ENCODE measurements at places on chromosomes 5 and 9.
A peak's percentile ranks its signal among the peaks of the same experiment; 100 is the strongest.

DNA sequence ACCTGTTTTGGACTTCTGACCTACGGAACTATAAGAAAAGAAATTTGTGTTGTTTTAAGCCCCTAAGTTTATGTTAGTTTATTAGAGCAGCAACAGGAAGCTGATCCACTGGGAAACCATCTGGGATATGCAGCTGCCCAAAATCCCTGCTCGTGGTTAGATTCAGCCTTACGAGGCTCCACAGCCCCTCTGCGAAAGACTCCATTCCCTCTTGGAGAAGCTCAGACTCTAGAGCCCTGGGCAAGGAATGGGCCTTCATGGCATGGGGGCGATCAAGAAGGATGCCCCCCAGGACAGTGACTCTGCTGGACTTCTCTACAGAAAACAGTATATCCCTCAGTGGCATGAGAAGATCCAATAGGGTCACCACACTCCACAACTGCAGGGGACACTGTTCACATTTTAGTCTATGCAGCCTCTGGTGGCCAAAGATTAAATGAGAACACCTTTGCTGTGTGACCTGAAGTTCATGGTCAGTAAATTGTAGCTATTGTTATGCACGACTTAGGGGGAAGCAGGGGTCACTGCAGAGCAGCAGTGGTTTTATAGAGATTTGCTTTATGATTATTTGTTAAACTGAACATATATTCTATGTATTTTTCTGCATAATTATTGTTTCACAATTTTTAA lies 21.1 kb downstream of the IRF1 start:
- no peak for DNase-seq
- no peak overlapping the region for H3K4me3 ChIP-seq
- H3K4me1 ChIP-seq, result peaks cover 21% of the 10 kb centered on the region

DNA sequence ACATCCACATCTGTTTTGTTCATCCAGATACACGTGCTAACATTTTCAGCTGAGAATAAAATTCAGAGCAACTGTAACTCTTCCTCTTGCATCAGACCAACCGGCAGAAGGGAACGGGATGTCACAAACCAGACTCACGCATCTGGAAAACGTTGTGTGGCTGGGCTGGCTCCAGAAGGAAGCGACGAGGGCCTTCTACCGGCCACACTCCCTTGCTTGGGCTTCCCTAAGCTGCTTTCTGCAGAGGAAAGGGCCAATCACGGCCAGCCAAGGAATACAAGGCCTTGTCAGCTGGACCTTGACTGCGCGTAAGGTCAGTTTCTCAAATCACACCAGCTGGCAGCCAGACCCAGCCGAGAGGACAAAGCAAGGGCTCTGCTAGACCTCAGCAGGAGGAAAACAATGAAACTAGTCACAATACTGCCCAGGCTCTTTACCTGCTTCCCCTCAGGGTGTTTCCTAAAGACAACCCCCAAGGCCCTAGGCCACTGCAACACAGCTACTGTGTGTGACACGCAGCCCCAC lies 106.1 kb downstream of the THBS4 start:
- no peaks in the 10 kb centered on the region for H3K27me3 ChIP-seq
- peak overlapping the region; percentile 16 for H3K27ac ChIP-seq
- H3K4me3 ChIP-seq, result no peak overlapping the region
- H3K36me3 ChIP-seq, result no peaks in the 10 kb centered on the region

DNA sequence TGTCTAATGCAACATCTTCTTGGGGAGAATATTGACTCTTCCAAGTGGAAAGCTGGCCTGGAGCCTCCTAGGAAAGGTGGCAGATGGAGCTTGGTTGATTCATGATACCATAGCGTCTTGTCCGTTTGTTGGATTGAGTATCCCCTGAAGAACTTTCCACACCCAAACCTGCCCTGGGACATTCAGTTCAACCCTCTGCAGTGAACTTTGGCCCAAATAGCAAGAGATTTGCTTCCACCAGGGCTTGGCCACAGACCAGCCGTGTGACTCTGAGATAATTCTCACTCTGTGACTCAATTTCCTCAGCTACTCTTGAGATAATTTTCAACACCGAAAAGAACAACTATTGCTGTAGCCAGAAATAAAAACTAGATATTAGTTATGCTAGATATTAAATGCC lies 108.0 kb upstream of the RAD23B start:
- peak overlapping the region; percentile 33 for H3K4me3 ChIP-seq
- peak overlapping the region; percentile 45 for H3K27ac ChIP-seq
- DNase-seq, result peak; percentile 80
- no peaks in the 10 kb centered on the region for H3K36me3 ChIP-seq
- H3K4me1 ChIP-seq, result peaks cover 40% of the 10 kb centered on the region

DNA sequence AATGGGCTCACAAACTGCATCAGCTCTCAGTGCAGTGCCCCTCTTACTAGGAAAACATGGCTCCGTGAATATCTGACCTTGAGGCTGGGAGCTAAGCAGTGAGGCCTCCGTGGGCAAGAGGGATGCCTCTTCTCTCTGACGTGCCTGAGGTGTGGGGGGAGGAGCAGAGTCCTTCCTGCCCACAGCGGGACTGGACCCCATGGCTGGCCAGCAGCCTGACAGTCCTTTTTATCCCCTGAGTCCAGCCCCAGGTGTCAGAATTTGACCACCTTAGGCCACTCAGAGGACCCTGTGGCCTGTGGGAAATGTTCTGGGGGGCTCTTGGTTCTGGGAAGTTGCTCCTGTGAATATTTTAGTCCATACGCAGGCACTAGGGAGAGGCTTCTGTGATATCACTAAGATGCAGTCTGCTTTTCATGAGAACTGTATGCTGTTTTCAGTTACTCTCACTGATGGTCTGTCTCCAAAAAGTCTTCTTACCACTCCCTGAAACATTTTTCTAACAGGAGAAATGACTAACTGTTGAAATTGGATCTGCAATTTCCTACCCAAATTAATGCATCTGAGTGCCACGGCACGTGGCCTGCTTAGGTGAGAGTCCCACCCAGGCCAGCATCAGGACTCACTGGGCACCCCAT lies 23.4 kb downstream of the ANGPTL2 start:
- no peaks in the 10 kb centered on the region for H3K27me3 ChIP-seq
- H3K4me1 ChIP-seq, result peaks cover 3% of the 10 kb centered on the region
- no peaks in the 10 kb centered on the region for H3K36me3 ChIP-seq

DNA sequence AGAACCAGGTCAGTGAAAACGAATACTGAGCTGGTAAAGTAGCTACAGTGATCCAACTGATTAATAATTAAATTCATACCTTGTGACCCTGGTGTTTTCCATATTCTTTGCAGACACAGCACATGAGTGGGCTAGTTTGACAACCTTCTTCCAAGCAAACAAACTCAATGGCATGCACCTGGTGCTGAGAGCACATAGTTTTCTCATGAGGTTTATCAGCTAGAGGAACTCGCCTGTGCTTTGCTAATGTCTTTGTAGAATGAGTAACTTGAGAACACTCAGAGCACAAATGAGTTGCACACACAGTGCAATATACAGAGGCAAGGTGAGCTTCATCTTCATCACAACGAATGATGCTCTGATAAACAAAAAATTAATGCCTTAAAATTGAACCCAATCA lies 12.6 kb downstream of the TRIM23 start:
- peaks cover 82% of the 10 kb centered on the region for H3K36me3 ChIP-seq
- no peak for DNase-seq
- no peak overlapping the region for H3K4me3 ChIP-seq
- no peaks in the 10 kb centered on the region for H3K27me3 ChIP-seq
- H3K27ac ChIP-seq, result no peak overlapping the region
- H3K4me1 ChIP-seq, result no peaks in the 10 kb centered on the region

DNA sequence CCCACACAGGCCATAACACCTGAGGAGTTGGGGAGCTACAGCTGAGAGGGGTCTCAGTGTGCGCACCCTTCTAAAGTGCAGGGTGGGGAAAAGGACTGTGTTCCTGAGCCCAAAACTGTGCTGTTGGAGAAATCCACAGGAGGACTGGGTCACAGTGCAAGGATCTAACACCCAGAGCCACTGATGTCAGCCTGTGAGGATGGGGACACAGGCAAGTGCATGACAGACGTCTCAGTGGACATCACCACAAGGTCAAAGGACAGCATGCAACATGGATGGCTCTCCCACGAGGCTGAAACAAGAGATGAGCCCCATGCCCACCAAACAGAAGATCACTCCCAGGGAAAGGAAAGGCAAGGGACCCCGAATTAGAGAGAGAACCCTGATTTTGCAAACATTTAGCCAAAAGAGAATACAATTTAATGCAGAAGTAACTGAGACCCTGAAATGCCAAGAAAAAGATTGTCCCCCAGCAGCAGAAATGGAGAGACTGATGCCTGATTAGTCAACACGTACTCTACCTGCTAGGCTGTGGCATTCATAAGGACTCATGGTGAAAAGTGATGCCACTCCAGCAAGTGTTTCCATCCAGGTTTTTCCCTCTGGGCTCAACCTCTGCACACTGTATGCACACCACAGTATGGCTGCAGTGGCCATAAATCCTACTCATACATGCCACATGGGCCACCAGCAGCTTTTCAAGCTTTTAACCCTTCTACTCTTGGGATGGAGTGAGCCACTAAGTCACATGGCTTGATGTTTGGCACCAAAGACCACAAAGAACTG lies 14.2 kb downstream of the KLF9 start:
- H3K4me1 ChIP-seq, result peaks cover 25% of the 10 kb centered on the region
- H3K27ac ChIP-seq, result no peak overlapping the region
- no peaks in the 10 kb centered on the region for H3K36me3 ChIP-seq
- no peaks in the 10 kb centered on the region for H3K27me3 ChIP-seq
- no peak for DNase-seq

GRCh38 chr9:110751971-110752370 lies 83.4 kb downstream of the MUSK start:
- H3K27me3 ChIP-seq, result no peaks in the 10 kb centered on the region
- H3K36me3 ChIP-seq, result no peaks in the 10 kb centered on the region
- peaks cover 33% of the 10 kb centered on the region for H3K4me1 ChIP-seq
- no peak overlapping the region for H3K27ac ChIP-seq
- no peak overlapping the region for H3K4me3 ChIP-seq

DNA sequence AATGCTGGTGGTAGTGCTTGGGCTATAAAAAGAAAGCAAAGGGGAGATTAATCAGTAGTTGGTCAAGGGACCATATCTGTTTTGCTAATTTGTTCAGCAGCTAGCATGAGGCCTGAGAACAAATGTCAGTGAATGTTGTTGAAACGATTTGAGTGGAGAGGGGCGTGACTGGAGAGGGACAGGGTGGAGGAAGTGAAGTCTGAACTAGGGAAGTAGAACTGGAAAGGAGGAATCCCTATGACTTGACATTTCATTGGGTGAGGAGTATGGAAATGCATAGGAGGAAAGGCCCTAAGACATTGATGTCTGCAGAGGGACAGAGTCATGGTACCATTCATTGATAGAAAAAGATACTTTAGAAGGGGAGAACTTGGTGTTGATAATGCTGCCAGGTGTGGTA lies 19.7 kb downstream of the TLE4 start:
- peaks cover 5% of the 10 kb centered on the region for H3K4me1 ChIP-seq
- no peaks in the 10 kb centered on the region for H3K27me3 ChIP-seq

GRCh38 chr9:131528186-131528585 lies 2.9 kb downstream of the UCK1 start:
- DNase-seq, result no peak
- H3K27me3 ChIP-seq, result no peaks in the 10 kb centered on the region
- H3K4me3 ChIP-seq, result no peak overlapping the region
- H3K4me1 ChIP-seq, result peaks cover 4% of the 10 kb centered on the region

- no peaks in the 10 kb centered on the region for H3K27me3 ChIP-seq
- no peak for DNase-seq
- H3K27ac ChIP-seq, result no peak overlapping the region
- no peak overlapping the region for H3K4me3 ChIP-seq
These were observed 12.7 kb downstream of the C9orf153 start for GRCh38 chr9:86246752-86247161.

GRCh38 chr5:124675931-124676846 lies 70.2 kb downstream of the ZNF608 start:
- no peak for DNase-seq
- no peak overlapping the region for H3K4me3 ChIP-seq
- H3K36me3 ChIP-seq, result no peaks in the 10 kb centered on the region
- no peaks in the 10 kb centered on the region for H3K27me3 ChIP-seq
- no peaks in the 10 kb centered on the region for H3K4me1 ChIP-seq
- no peak overlapping the region for H3K27ac ChIP-seq

DNA sequence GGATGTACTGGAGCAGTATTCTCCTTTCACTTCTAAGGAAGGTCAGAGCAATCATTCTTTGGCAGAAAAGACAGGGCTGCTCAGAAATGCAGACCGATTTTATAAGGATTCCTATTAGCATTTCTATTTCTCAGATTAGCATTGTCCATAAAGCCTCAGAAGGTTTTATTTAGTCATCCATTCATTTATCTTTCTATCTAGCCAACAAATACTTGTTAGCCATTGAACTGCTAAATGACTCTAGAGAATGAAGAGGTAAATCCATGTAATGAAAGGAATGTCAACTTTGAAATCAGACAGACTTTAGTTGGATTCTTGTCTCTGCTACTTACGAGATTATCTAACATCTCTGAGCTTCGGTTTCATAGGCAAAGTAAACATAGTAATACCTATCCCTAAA lies 165.2 kb downstream of the SLC25A46 start:
- H3K27me3 ChIP-seq, result peaks cover 16% of the 10 kb centered on the region
- peaks cover 11% of the 10 kb centered on the region for H3K4me1 ChIP-seq
- H3K36me3 ChIP-seq, result no peaks in the 10 kb centered on the region
- DNase-seq, result no peak
